ENCODE measurements at places on chromosomes 16 and 17.

DNA sequence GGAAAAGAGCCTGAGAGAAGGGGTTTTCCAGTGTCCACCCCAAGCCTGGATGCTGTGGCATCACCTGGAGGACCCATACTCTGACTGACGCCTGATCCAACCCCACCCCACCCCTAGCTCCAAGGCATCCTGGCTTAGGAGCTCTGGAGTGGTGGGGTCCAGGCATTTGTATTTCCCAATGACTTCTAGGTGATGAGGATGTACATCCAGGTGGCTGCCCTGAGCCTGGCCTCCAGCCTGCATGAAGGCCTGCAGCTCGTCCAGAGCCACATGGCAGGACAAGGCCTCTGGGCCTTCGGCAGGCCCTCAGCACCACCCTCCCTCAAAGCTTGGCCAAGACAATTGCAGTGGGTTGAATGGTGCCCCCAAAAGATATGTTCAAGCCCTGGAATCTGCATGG lies 347.5 kb downstream of the C16orf95 start:
- DNase-seq = no peak

DNA sequence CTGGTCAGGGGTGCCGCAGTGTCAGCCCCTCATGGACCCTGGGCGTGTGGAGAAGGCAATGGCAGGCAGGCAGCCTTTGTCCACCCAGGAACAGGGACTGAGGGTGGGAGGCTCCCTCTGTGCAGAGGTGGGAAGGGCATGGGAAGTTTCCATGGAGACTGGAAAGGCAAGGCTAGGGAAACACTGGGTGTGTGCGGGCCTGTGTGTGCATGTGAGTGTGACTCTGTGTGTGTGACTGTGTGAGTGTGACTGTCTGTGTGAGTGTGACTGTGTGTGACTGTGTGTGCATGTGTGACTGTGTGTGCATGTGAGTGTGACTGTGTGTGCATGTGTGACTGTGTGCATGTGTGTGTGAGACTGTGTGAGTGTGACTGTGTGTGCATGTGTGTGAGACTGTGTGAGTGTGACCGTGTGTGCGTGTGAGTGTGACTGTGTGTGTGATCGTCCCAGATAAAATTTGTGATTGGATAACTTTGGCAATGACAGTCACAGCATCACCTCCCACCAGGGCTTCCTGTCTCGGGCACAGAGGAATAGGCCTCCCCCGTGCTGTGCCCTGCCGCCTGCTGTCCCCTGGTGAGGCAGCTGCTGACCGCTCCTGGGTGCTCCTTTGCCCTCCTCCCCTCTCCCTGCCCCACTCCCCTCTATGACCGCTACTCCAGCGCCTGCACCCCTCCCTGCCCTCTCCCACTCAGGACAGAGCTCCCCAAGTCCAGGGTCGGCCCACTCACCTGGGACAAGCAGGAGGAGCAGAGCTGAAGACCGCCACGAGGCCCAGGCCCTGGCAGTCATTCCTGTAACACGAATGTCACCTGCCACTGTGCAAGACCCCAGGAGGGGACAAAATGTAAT lies 698 bp downstream of the CD300C start:
- DNase-seq = no peak

GRCh38 chr17:32443827-32444300 lies 446 bp upstream of the PSMD11 start:
- no peak for DNase-seq

GRCh38 chr17:67491009-67491680 lies 114.1 kb downstream of the PITPNC1 start:
- no peak for DNase-seq

- DNase-seq = no peak
These were observed 4.5 kb downstream of the KIF1C start for GRCh38 chr17:5002121-5002788.

DNA sequence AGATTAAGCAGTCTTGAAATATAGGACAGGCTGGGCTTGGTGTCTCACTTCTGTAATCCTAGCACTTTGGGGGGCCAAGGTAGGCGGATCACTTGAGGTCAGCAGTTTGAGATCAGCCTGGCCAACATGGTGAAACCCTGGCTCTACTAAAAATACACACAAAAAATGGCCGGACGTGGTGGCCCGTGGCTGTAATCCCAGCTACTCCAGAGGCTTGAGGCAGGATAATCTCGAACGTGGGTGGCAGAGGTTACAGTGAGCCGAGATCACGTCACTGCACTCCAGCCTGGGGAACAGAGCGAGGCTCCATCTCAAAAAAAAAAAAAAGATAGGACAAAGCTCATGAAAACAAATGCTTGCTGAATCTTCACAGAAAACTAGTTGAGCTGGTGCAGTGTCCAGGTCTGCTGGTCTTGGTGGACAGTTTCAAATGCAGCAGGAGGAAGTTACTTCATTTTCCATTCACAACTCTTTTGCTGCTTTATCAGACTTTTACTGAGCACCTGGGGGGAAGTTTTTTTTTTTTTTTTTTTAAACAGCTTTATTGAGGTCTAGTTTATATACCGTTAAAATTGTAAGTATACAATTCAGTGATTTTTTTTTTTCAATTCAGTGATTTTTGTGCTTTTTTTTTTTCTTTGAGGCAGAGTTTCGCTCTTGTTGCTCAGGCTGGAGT lies 45.2 kb downstream of the SNX29 start:
- no peak for DNase-seq

DNA sequence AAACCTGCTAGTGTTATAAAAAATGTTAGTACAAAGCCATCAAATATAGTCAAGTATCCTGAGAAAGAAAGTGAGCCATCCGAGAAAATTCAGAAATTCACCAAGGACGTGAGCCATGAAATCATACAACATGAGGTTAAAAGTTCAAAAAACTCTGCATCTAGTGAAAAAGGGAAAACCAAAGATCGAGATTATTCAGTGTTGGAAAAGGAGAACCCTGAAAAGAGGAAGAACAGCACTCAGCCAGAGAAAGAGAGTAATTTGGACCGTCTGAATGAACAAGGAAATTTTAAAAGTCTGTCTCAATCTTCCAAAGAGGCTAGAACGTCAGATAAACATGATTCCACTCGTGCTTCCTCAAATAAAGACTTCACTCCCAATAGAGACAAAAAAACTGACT lies 31.7 kb downstream of the RBBP6 start:
- no peak for DNase-seq

- peak; percentile 16 for DNase-seq
These were observed 1.1 kb upstream of the RAPGEFL1 start for GRCh38 chr17:40175928-40176753.

DNA sequence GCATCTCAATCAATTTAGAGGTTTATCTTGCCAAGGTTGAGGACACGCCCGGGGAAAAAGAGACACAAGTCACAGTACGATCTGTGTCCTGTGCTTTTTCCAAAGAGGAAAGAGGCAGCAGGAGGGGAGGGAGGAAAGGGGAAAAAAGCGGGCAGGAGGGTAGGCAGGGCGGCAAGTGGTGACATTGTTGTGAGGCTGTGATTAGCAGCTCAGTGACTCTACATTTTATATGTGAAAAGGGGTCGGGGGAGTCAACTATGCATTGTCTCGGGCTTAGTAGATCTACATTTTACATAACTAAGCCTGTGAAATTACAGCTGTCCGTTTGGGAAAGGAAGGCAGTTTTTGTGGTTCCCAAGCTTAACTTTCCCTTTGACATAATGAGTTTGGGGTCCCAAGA lies 22.2 kb upstream of the RIPOR1 start:
- DNase-seq = no peak

- DNase-seq = no peak
These were observed 24.8 kb upstream of the PIK3R6 start for GRCh38 chr17:8892338-8892690.

- no peak for DNase-seq
These were observed 1.4 kb upstream of the TSPOAP1 start for GRCh38 chr17:58329810-58330537.

GRCh38 chr16:65414284-65414984 lies 292.6 kb upstream of the CDH11 start:
- DNase-seq = no peak

DNA sequence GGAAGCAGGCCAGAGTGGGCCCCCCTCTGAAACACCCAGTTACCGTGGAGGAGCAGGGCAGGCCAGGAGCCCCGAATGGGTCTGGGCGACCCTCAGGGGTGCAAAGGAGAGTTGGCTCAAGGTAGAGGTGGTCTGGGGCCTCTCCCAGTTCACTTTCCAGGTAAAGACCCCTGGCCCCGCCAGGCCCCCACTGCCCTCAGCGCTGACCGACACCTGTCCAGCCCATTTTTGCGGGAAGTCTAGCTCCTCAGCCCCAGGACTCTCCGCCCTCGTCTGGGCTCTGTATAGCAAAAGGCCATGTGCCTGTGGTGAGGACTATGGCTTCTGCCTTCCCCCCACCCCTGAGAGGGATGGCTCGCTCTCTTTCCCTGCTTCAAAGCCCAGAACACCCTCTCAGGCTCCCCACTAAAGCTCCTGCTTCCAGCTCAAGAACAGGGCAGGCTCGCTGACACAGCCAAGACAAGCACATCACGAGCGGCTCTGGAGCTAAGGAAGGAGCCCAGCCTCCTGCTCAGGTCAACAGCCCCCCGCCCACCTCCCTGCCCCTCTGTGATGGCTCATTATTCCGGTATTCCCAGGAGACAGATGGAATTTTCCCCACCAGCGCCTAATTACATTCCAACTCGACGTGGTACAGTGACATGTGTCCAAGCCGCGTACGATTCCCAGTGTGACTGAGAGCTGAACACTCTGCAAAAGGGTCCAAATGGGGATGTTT lies 59.4 kb downstream of the RTN4RL1 start:
- no peak for DNase-seq

DNA sequence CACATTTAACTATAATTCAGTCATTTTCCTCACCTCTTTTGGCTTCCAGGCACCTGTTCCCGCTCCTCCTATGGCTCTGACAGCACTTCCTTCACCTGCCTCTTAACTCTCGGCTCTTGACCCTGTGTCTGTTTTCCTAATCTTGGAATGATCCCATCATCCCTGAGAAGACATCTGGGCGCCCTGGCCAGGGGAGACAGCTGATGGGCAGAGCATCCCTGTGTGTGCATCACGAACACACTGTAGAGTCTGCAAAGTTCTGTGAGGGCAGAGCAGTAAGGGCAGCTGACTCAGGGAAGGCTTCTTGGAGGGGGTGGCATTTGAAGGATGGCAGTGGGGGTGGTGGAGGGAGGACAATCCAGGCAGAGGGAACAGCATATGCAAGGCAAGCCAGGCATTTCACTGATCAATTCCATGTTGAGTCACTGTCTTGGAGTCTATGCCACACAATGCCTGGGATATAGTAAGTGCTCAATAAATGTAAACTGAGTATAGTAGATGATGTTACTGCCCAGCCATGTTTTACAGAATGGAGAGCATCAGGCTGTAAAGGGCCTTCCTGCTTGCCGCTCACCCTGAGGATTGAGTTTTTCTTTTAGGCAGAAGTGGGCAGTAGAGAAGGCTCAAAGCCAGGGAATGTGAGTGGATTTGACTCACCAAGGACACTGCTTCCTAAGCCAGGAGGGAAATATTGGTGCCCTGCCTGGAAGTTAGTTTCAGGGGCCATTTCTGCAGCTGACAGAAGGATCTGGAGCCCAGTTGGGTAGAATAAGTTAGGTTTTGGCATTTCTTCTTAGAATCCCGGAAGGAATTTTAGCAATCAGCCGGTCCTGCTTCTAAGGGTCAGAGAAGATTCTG lies 5.8 kb upstream of the RAB11FIP4 start:
- DNase-seq = no peak

- no peak for DNase-seq
These were observed 2.4 kb downstream of the ZNF768 start for GRCh38 chr16:30523768-30524574.

DNA sequence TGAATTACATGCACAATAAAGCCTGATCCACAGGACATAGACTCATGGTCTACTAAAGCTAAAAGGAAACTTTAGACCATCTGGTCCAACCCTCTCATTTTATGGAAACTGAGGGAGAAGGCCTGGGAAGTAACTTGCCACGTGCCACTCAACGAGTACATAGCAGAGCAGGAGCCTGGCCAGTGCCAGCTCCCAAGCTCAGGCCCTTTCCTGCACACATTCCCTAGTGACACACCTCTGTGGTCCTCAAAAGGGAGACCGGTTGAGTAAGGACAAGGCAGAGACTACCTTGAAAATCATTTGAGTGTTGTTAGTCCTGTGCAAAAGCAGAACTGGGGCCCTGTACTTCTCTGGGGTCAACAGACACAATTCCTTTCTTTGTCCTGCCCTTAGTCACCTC lies 2.8 kb downstream of the CCL4L2 start:
- no peak for DNase-seq

- no peak for DNase-seq
These were observed 682.4 kb downstream of the KCNJ18 start for GRCh38 chr17:22374741-22375140.

DNA sequence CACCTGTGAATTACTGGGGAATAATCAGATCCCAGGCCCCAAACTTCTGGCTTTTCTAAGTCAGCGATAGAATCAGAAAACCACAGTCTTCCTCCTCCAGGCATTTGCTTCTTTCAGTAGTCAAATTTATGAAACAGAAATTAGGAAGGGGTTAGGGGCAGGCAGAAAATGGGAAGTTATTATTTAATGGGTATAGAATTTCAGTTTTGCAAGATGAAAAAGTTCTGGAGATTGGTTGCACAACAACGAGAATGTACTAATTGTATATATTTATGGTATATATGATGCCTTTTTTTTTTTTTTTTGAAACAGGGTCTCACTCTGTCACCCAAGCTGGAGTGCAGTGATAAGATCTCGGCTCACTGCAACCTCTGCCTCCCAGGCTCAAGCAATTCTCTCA lies 23.5 kb downstream of the ORC6 start:
- DNase-seq = no peak

- DNase-seq = no peak
These were observed 100.0 kb upstream of the ZNF469 start for GRCh38 chr16:88282564-88283395.

Measured in NCI-H1105 treated with DMSO at 0.1 percent for 48 hours (cell line).